ENCODE measurements at places on chromosomes 4 and X. TPM values are rescaled to one million over a fixed set of nuclear protein-coding genes. Genes with fewer than 3 reads are reported as not detected.

The ASMT gene
- total RNA-seq, result not detected

The SOWAHB gene
- total RNA-seq, result not detected

DNA sequence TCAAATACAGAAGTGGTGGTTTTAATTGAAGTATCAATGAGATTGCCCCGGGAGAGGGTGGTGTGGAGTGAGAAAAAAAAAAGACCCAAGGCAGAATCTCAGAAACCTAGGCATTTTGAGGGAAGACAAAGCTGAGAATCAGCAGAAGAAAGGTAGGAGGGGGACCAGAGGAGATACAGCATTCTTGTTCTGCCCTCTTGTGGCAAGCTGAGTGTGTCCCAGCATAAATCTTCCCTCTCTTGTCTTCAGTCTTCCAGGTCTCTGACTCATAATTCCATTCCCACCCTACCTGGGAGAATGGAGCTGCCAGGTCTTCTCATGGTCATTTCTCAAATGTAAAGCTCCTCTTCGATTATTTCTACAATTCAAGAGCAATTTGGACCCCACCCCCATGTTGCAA lies 32.7 kb upstream of the MAGED1 start:
- DNase-seq, result no peak

DNA sequence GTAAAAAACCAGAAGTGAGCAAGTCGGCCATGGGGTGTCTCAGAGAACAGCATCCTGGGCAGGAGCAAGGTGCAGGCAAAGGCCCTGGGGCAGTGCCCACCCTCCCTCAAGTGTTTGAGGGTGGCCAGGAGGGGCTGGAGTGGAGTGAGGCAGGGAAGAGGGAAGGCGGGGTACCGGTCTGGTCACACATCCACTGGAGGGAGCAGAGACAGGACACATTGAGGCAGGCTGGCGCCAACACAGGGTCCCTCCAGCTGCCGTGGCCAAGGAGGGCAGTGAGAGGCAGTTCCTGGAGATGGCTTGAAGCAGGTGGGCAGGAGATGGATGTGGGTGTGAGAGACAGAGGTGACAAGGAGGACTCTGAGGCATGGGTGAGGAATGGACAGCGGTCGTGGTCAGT lies 20.3 kb upstream of the RNF4 start:
- no peak for DNase-seq

- DNase-seq, result no peak
Measured at GRCh38 chr4:61004651-61005170, 195.4 kb upstream of the ADGRL3 start.

GRCh38 chr4:86026720-86027119 lies 333.1 kb downstream of the MAPK10 start:
- no peak for DNase-seq

DNA sequence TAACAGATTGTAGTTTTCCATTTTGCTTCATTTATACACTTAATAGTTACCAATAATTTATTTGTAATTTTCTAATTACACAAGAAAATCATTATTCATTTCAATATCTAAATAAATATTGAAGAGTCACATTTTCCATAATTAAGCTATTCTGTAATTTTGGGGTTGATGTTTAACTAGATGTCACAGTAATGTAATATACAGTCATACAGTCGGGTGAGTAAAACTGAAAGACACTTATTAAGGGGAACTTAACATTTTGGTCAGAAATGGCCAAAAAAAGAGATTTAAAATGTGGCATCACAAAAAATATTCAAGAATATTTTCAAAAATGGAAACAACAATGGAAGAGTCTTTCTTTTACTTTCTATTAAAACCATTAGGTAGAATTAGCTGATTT lies 1080.3 kb downstream of the ARAP2 start:
- DNase-seq, result no peak

- no peak for DNase-seq
Measured at GRCh38 chrX:14883826-14884225, 10.6 kb downstream of the MOSPD2 start.

DNA sequence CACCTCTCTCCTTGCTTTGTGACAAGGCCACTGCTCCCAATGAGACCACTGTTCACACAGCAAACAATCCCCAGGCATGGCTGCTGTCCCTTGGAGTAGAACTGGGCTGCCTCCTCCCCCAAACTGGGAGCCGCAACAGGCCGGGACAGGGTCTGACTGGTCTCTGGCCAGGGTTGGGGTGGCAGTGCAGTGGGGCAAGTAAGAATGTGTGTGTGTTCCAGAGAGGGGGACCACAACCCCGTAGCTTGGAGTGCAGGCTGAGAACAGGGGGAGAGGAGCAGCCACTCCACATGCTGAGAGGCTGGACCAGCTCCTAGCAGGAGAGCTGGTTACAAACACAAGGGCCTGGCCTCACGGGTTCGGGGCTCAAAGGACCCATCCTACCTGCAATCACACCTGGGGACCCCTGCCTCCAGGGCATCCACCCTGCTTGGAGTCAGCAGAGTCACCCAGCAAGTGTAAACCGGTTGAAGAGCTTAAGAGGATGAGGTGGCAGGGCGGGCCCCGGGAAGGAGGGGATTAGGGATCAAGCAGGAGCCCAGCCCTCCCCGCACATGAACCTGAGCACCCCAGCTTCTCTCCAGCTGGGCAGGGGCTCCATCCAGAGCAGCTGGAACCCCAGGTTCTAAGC lies 3.8 kb upstream of the ZNF185 start:
- no peak for DNase-seq

DNA sequence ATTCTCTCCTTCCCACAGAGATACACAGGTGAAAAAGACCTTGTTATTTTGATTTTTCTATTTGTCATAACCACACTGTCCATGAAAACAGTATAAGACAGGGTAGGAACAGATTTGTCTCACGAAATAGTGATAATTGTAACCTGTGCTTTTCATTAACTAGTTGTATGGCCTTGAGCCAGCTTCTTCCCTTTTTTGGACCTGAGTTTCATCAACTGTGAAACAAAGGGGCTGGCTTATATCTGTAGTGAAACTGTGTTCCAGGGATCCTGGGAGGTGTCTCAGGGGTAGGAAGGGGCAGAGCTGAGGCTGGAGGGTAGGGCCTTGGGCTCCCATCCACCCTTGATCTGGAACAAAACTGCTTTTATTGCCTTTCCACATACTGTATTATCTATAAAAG lies 50.9 kb downstream of the MED28 start:
- DNase-seq, result no peak

Measured in NCI-H460 (cell line).